ENCODE measurements at places on chromosomes 13 and 19.

- DNase-seq = no peak
Observed at GRCh38 chr19:14649020-14649419, 25.6 kb downstream of the ADGRE3 start.

- no peak for DNase-seq
Observed at GRCh38 chr13:100403675-100404074, 184.9 kb downstream of the GGACT start.

DNA sequence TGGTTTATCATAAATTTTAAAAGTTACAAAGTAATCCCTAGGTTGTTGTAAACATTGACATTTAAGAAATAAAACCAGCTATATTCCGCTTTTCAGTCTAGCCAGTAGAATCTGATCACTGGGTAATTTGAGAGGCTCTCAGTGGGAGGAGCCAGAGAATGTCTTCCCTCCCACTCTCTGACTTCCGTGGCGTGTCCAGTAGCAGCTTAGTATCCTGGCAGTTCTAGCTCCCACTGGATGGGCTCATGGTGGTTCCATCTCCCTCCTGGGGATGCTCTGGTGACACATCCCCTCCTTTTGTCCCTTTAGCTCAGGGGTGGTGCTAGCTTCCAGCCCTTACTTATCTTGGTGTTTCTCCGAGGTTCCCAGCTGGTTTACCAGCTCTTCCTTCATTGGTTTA is 34.5 kb downstream of the MTUS2 start:
- no peak for DNase-seq

GRCh38 chr19:46209472-46209871 is 20.1 kb upstream of the IGFL1 start:
- DNase-seq = no peak

- DNase-seq = no peak
Observed at GRCh38 chr13:108156749-108157148, 58.6 kb downstream of the LIG4 start.

- no peak for DNase-seq
Observed at GRCh38 chr13:89790696-89791095, 1556.8 kb upstream of the MIR17HG start.

DNA sequence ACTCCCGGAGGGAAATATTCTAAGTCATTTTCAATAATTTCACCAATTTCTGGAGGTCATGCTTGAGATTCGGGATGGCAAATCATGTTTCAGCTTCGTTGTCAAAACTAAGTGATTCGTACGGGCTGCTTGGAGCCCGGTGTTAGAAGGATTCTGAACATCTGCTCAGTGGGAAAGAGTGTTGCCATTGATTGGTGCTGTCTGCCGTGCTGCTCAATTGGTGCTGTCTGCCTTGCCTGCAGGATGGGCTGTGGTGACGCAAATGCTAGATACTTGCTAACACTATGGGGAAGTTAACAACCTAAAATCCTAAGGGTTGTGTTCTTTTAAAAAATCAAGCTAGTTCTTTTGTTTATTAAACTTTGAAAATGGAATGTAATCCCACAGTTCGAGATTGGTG is 17.3 kb upstream of the CACNG8 start:
- DNase-seq = no peak

DNA sequence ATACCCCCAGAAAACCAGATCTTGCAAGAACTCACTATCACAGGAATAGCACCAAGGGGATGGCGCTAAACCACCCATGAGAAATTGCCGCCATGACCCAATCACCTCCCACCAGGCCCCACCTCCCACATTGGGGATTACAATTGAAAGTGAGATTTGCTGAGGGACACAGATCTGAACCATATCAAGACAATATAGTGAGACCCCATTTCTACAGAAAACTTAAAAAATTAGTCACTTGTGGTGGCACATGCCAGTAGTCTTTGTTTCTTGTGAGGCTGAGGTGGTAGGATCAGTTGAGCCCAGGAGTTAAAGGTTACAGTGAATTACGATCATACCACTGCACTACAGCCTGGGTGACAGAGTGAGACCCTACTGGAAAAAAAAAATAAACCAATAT is 9.7 kb downstream of the DNAJC15 start:
- no peak for DNase-seq

DNA sequence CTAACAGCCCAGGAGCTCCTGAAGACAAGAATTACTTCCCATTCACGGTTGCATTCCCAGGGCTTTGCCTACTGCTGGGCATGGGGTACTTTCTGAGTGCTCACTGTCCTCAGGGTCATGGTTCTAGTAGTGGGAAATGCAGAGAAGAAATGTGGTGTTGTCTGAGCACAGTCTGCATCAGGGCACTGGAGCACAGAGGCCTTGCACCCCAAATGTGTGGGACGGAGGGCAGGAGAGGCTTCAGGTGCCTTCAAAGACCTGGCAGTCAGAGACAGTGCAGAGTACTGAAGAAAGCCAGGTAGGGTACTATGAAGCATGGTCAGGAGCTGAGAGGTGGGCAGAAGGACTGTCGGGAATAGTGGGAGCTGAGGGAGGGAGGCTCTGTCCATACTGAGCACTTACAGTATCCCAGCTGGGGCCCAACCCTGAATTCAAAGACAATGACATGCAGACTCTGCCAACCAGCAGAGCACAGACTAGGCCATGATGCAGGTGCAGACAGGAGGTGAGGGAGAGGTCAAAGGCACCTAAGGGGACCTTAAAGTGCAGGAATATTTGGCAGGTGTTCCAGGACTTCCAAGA is 144.4 kb downstream of the USP12 start:
- DNase-seq = no peak

GRCh38 chr13:102935896-102936321 is 90.1 kb downstream of the ERCC5 start:
- DNase-seq = no peak

GRCh38 chr13:25217023-25217885 is 45.2 kb upstream of the AMER2 start:
- DNase-seq = peak; percentile 30

DNA sequence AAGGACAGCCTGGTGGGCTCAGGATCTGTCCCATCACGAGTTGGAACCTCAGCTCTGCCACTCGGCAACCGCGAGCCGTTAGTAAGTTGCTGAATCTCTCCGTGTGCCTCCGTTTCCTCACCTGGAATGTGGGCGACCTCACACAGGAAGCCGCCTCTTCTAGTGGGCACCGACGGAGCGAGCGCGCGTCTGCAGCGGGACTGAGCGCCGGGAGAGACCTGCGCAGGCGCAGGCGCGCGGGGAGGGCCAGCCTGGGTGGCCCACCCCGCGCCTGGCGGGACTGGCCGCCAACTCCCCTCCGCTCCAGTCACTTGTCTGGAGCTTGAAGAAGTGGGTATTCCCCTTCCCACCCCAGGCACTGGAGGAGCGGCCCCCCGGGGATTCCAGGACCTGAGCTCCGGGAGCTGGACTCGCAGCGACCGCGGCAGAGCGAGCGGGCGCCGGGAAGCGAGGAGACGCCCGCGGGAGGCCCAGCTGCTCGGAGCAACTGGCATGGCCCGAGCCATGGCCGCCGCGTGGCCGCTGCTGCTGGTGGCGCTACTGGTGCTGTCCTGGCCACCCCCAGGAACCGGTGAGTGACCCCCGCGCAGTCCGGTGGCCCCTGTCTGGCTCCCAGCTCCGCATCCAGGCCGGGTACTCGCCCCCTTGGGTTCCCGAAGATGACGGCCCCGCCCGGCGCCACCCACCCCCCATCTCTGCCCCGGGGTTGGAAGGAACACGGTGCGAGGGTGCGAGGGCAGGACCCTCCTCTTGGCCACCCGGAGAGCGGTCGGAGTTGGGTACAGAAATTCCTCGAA is at the start of gene PVR:
Gene PVR, plus strand, starts transcription at position 306 of the 797 bp plus-strand sequence. Its CDS starts 187 bp downstream, at position 493.
- peak; percentile 77 for DNase-seq

DNA sequence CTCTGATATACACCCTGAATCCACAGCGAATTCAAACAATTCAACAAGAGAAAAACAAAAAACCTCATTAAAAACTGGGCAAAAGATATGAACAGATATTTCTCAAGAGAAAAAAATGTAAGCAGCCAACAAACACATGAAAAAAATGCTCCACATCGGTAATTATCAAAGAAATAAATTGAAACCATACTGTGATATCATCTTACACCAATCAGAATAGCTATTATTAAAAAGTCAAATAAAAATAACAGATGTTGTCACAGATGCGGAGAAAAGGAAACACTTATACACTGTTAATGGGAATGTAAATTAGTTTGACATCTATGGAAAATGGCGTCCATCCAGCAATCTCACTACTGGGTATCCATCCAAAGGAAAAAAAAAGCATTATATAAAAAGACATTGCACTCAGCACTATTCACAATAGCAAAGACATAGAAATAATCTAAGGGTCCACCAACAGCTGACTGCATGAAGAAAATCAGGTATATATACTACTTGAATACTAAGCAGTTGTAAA is 1495.0 kb upstream of the PCDH20 start:
- DNase-seq = no peak

GRCh38 chr13:51397262-51397941 is 55.4 kb downstream of the INTS6 start:
- peak; percentile 55 for DNase-seq

- peak; percentile 26 for DNase-seq
Observed at GRCh38 chr13:41075034-41075433, 13.7 kb downstream of the WBP4 start.

- DNase-seq = peak; percentile 76
Observed at GRCh38 chr13:43303033-43303729, 279.8 kb downstream of the DNAJC15 start.

DNA sequence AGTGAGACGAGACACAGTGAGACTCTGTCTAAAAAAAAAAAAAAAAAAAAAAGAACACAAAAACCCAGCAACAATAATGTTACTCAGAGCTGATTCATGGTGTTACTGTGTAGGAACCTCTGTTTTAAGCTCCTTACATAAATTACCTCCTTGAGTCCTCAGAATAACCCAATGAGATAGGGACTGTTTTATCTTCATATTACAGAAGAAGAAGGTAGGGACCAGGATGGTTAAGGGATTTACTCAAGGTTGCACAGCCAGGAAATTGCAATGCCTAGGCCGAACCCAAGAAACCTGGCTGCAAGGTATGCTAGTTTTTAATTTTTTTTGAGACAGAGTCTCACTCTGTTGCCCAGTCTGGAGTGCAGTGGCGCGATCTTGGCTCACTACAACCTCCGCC is 1.5 kb upstream of the DAND5 start:
- no peak for DNase-seq

- DNase-seq = no peak
Observed at GRCh38 chr13:113452942-113453901, at the start of gene ADPRHL1. Gene ADPRHL1 (minus strand): TSS chr13:113453488. CDS start chr13:113453437, 51 bp downstream.

- peak; percentile 78 for DNase-seq
Observed at GRCh38 chr13:114107686-114108081, 24.7 kb downstream of the RASA3 start.

DNA sequence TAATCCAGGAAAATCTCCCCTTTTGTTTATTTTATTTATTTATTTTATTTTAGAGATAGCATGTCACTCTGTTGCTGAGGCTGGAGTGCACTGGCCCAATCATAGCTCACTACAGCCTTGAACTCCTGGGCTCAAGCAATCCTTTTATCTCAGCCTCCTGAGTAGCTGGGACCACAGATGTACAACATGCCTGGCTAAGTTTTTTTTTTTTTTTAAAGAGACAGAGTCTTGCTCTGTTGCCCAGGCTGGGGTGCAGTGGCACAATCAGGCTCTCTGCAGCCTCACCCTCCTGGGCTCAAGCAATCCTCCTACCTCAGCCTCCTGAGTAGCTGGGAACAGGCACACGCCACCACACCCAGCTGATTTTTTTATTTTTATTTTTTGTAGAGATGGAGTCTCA is 6.3 kb upstream of the PDCD2L start:
- no peak for DNase-seq

GRCh38 chr19:30743011-30743410 is 370.8 kb downstream of the ZNF536 start:
- DNase-seq = no peak

- no peak for DNase-seq
Observed at GRCh38 chr13:67156723-67157060, 73.4 kb downstream of the PCDH9 start.
